ENCODE measurements at places on chromosomes 6 and 20.

- DNase-seq, result no peak
These were observed 141.9 kb upstream of the NEDD9 start for GRCh38 chr6:11374036-11375010.

DNA sequence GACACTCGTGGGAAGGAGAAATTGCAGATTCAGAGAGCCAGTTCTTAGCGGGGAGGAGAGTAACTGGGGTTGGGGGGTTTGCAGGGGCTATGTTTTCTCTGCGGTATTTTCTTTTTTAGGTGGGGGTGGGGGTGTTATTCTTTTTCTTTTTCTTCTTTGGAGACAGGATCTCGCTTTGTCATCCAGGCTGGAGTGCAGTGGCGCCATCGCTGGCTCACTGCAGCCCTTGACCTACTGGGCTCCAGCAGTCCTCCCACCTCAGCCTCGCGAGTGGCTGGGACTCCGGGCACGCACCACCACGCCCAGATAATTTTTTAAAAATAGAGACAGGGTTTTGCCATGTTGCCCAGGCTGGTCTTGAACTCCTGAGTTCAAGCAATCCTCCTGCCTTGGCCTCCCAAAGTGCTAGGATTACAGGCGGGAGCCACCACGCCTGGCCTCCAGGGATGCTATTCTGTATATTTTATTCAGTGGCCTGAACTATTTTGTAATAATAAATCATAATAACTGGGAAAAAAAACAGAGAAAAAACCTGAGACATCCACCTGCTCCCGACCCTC lies 57.3 kb downstream of the UBE2V1 start:
- DNase-seq, result no peak

- peak; percentile 26 for DNase-seq
These were observed 1.9 kb downstream of the EBF4 start for GRCh38 chr20:2694519-2694918.

- DNase-seq, result no peak
These were observed 93.6 kb downstream of the GJA10 start for GRCh38 chr6:89987830-89988229.

GRCh38 chr20:47727170-47727880 lies 58.0 kb downstream of the SULF2 start:
- DNase-seq, result no peak

GRCh38 chr20:58619077-58619863 lies 31.8 kb upstream of the STX16 start:
- DNase-seq, result no peak

- DNase-seq, result no peak
These were observed 158.4 kb downstream of the IBTK start for GRCh38 chr6:82088978-82089771.

DNA sequence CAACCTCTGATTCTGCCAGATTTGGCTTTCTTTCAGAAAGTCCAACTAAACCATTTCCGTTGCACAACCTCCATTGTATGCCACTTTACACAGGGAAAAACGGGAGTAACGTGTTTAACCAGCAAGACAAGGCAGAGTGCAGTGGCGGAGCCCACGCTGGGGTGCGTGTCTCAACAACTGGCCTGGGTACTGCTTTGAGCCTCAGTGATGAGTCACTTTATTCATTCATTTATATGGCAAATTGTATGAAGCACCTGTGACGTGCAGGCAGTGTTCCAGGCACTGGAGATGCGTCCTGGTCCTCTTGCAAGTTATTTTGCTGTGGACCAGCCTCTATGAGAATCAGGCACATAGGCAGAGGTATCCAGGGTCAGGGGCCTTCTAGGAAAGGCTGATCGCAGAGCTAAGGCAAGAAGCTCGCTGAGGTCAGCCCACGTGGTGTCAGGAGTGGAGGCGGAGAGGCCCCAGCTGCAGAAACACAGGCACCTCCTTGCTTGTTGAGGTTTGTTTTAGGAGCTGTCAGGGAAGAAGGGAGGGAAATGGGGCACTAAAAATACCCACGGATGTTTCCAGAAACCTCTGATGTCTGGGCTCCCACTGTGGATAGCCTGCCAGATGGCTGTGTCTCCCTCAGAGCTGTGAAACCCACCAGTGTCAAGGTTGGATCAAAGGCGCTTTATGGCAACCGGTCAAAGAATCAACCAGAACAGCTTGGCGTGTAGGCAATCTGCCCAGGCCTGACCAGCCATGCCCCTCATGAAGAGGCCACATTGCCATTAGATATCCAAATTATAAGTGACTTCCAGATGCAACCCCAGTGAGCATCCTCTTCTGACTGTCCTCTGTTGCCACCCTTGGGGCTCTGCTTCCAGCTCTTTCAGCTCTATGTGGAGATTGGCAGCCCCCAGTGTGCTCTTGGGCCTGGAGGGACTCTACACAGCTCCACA lies 157.2 kb downstream of the CD83 start:
- DNase-seq, result no peak

- peak; percentile 88 for DNase-seq
These were observed 231.8 kb downstream of the BCKDHB start for GRCh38 chr6:80338201-80338836.

- no peak for DNase-seq
These were observed 152.3 kb upstream of the CDH4 start for GRCh38 chr20:61099806-61100205.

- DNase-seq, result no peak
These were observed 244.3 kb upstream of the CHD6 start for GRCh38 chr20:41862476-41862875.

DNA sequence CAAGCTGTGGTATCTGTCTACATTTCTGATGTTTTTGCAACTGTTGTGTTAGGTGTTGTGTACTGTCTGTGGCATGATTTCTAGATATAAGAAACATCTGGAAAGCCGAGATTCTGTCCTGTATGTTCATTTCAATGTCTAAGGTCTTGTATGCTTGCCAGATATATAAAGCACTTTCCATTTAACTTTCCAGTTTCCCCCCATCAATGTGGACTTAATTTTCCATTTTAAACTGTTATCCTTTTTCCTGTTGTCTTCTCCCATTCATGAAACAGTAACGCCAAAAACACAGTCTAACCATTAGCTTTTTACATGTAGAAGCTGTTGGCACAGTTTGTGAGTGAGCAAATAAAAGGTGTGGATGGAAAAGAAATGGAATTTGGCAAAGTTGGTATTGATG lies 181.6 kb downstream of the FARS2 start:
- no peak for DNase-seq

DNA sequence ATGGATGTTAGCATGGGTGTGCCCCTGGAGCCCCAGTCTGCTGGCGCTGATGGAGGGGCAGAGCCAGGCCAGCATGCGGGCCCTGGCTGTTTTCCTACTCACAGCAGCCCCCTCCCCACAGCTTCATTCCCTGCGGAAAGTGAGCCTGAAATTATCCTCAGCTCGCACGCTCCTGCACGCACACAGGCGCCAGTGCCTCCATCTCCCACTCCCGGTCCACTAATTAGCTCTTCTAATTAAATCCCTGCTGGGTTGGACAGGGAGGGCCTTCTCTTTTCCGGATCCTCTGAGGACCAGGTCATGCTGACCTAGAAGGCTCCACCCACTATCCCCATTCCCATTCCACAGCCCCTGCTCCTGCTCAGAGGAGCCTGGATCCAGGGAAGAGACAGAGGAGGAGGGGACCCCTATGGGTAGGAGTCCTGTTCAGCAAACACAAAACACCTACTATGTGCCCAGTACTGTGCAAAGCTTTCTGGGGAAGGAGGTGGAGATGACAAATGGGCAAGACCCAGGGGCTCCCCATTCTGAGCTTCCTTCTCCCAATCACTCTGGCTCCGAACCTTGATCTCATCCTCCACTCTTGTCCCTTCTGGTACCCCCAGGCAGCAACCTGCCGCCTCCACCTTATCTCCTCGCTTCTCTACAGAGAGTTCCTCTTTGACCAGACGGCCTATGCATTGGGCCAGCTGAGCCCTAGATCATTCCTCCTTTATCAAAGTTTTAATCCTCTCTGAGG lies 70.2 kb upstream of the CCDC167 start:
- DNase-seq, result no peak

DNA sequence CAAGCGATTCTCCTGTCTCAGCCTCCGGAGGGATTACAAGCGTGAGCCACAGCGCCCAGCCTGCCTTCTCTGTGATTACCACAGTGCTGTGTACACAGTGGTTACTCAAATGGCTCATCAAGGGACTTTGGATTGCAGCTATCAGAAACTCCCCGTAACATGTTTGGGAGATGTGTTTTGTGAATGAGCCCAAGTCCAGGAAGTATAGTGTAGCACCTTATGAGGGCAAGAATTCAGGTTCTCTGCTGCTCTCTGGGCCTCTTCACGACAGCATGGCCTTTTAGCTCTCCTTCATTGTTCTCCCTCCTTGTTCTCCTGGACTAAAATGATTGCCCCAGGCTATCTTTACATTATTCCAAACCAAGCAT lies 34.1 kb upstream of the RPL7L1 start:
- DNase-seq, result no peak

GRCh38 chr6:158414851-158415262 lies 102.6 kb downstream of the TULP4 start:
- no peak for DNase-seq

GRCh38 chr6:161630674-161631073 lies 356.8 kb upstream of the AGPAT4 start:
- DNase-seq, result no peak

DNA sequence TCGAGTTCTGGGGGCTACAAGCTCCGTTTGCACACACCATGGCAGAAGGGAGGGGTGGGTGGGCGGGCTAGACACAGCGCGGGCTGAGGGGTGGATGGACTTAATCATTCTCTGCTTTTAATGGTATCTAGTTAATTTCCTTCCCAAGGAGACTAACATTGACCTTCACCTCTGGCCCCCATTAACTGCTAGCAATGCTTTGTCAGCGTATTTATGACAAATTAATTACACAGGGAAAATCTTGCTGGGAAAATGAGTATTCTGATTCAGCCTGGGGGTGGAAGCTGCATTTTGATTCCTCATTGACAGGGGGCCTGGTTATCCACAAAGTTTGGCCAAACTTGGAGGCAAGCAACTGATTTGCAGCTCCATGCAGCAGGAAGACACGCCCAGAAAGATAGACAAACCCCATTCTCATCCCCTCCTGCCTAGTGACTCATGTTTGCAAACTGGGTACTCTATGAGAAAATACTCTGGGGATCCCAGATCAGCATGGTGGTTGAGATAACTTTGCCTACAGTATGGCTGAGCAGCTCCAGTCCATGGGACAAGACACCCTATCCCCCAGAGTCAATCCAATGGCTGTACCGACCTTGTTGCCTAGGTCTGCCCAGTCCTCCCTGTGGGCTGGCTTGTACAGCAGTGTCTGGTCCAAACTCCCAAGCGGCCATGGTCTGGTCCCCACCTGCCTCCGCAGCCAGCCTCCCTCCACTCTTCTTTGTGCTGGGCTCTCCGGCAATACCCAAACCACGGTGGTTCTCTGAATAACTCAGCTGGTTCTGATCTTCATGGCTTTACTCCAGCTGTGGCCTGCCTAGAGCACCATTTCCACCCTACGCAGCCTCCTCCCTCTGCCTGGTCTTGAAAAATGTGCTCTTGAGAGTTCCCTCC lies 19.7 kb downstream of the ZBP1 start:
- no peak for DNase-seq

GRCh38 chr6:138162111-138162954 lies 594 bp downstream of the ARFGEF3 start:
- peak; percentile 63 for DNase-seq

- DNase-seq, result no peak
These were observed 250.9 kb downstream of the UTRN start for GRCh38 chr6:144536079-144536478.

- no peak for DNase-seq
These were observed 93.3 kb downstream of the HS3ST5 start for GRCh38 chr6:114249522-114249921.

DNA sequence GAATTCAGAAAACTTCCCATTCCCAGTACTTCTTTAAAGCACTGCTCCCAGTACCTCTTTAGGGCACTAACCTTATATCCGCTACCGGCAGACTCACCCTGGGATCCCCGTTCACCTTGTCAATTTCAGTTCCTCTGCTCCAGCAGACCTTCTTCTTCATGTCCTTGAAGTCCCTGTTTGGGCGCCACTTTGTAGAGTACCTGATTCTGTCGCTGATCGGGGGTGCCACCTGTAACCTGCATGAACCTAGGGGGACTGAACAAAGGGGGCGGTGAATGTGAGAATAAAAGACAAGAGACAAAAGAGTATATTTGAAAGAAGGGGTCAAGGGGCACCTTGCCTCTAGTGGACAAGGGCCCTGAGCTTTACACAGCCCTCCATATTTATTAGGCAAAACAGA lies 4.9 kb upstream of the GINS1 start:
- no peak for DNase-seq

DNA sequence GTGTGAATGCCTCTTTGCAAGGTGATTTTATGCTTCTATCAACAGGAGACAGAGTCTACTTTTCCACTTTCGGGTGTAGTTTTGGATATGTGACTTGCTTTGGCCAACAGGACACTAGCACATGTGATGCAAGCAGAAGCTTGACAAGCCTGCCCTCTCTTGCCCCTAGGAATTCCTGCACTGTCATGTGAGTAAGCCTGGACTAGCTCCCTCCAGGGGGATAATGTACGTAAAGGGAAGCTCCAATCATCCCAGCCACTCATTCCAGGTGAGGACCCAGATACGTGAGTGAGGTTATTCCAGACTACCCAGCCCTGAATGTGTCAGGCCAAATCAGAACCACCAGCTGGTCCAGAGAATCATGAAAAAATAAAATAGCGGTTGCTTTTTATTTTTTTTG lies 33.3 kb downstream of the BEND3 start:
- no peak for DNase-seq
